ENCODE measurements at places on chromosomes 16 and 17. TPM values are rescaled to one million over a fixed set of nuclear protein-coding genes. Genes with fewer than 3 reads are reported as not detected.

The PRDM7 gene
- not detected for total RNA-seq

The HSBP1 gene
- total RNA-seq: 175 TPM

The MT4 gene
- not detected for total RNA-seq

The FNDC8 gene
- total RNA-seq: not detected

The NPIPB6 gene
- total RNA-seq: 1.1 TPM

DNA sequence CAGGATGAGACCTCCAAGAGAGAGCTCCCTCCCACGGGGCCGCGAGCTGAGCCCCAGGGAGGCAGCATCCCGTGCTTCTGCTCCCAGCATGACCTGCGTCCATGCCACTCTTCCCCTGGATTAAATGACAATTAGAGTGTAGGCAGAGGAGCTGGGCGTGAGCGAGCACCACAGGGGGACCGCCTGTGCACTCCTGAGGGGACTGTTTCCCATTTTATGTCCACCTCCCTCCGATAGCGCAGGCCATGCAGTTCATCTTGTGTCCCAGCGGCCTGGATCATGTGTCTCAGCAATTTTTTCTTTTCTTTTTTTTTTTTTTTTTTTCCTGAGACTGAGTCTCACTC, 5.8 kb upstream of the IL17C start:
- DNase-seq: no peak

All from left ventricle myocardium inferior (tissue), 1 donor.